NCI-H82 (cell line): ENCODE measurements at places on chromosomes 2 and 18.
A peak's percentile ranks its signal among the peaks of the same experiment; 100 is the strongest.

DNA sequence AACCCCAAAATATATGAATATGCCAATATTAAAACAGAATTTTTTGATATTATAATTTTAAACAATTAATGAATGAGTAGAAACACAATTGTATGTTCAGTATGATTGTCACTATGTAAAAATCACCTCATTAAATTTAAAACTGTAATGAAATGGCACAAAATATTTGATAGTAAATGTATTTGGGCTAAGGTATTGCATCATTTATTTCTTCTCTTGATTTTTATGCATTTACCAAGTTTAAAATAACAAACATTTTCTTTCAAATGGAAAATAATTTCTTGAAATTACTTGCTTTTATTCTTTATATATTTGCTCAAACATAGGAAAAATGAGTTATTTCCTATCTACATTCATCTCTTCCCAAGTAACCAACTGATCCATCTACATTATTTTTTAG, 782.6 kb downstream of the KCNJ3 start:
- DNase-seq = no peak

DNA sequence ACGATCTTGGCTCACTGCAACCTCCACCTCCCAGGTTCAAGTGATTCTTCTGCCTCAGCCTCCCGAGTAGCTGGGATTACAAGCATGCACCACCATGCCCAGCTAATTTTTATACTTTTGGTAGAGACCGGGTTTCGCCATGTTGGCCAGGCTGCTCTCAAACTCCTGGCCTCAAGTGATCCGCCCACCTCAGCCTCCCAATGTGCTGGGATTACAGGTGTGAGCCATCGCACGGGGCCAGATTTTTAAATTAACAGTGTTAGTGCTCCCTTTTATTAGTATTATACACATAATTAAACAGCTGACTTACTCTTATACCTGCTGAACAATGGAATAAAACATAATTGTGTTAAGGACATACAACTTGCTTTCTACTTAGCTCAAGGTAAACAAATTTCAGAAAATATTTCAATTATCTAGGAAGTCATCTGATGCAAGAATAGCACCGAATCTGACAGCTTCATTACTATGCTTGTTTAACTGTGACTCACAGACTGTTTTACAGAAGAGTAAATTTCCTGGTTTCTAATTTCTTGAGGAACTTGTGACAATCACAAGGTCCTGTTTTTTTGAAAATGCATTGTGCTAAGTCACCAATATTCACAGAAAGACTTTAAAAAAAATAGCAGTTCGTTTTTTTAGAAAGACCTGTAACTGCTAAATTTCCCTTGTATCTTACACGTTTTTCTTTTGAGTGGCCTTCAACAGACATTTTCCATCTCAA, 51.2 kb downstream of the SPIRE1 start:
- DNase-seq = no peak

DNA sequence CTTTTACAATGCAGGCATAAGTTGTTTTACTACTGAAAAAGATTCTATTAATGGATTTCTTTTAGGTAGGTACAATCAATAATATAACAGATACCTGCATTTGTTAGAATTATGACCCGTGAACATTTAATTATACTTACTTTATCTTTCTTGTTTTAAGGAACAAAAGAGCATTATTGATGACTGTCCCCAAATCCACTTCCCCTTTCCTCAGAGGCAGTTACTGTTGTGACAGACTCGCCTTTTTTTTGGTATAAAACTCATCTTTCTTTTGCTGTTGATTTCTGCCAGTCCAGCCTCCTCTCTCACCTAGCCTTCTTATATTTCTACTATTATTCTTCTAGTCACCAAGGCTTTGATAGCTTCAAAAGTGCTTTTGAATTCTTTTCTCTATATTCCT, 12.1 kb downstream of the ACTR3 start:
- no peak for DNase-seq

- DNase-seq = peak; percentile 17
These were observed 4.8 kb upstream of the ITPRIPL1 start for GRCh38 chr2:96320326-96320725.

DNA sequence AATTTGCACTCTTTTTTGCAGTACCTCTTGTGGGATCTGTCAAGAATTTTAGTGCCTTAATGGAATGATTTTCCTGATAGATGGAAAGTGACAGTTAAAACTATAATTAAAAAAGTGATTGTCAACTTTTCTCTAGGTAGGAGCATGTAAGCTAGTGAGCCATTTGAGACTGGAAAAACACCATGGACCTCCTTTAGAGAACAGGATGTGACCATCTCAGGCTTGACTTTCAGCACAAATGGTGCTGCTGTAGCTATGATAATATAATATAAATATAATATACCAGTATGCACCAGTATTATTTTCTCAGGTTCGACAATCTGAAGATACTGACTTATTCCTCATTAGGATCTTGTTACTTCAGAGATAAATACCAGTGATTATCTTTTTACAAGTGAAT, 27.8 kb downstream of the ZNF236 start:
- no peak for DNase-seq

DNA sequence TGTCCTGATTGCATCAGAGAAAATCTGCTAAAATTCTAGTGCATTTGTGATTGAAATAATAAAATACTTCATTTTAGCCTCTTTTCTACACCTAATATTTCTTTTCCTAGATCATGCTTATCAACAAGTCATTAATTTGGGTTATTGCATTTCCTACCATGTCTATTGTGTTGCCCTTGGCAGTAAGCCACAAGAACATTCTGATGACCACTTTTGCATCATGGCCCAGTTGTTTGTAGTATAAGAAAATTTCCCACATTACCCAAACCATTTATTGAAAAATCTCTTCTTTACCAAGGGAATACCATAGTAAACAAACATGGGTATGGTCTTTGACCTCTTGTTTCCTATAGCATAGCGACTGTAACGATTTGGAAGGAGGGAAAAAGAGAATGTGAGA, 76.3 kb downstream of the R3HDM1 start:
- DNase-seq = no peak

GRCh38 chr18:76451396-76452331, 43.4 kb downstream of the ZNF516 start:
- peak; percentile 61 for DNase-seq

DNA sequence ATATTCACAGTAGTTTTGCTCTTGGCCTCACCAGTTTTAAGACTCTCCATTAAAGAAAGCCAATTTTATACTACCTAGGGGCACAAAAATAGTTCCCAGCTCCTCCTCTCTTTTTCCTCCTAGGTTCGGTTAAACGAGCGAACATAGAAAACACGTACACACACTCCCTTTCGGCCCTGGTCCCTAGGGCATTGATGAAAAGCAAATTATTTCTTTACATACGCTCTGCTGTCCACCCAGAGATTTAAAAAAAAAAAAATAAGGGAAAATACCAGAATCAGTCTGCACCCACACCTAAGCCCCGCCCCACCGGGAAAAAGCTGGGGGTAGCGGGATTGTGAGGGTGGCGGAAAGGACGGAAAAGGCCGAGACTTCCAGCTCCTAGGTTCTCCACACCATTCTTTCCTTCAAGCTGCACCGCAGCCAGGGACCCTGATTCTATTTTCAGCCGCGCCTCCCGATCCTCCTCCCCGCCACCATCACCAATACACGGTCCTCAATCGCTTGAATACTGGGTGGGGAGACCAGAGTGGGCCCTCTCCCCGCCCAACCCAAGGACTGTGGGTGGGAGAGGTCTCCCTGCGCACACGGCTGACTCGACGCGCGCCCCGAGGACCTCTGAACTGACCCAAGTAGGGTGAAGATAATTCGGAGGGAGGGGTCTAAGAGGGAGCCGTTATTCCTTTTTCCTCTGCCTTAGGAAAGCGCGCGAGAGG, 769 bp downstream of the ATF2 start:
- peak; percentile 83 for DNase-seq

GRCh38 chr2:85999061-85999831, 106.4 kb downstream of the POLR1A start:
- no peak for DNase-seq

- DNase-seq = no peak
These were observed 328.2 kb upstream of the CNTNAP5 start for GRCh38 chr2:123696799-123697410.

- DNase-seq = no peak
These were observed 127.9 kb upstream of the LGALSL start for GRCh38 chr2:64325852-64326577.

DNA sequence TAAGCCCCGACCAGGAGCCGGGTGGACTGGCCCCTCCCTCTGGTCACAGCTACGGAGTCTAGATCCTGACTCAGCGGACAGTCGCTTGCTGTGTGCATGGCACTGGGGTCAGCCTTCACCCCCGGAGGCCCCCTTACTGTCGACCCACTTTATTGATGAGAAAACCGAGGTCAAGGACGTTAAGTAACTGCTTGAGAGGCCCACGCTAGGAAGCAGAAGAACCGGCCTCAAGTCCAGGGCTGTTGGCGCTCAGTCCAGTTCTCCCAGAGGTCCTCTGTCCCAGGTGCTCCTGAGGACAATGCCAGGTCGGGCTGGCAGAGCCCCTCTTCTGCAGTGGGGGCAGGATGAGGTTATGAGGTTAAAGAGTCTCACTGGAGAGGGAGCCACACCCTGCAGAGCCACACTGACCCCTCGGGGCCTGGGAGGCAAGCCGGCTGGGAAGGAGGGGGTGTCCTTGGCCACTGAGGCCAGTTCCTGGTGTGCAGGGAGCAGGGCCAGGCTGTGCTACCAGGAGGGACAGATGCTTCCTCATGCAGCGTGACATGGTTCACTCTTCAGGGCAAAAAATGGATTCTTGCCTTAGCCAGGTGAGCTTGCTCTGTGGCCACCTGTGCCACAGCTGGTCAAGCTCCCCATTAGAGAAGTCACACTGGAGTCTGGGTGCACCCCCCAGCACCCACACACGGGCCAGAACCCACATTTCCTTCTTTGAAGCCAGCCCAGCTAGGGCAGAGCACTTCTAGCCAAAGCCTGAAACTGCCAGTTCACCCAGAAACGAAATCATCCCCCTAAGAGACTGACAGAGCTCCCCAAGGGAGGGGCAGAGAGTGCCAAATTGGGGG, 47.3 kb upstream of the HPCAL1 start:
- DNase-seq = no peak

- DNase-seq = peak; percentile 25
These were observed 76.4 kb downstream of the BOD1L2 start for GRCh38 chr18:57223144-57223870.

DNA sequence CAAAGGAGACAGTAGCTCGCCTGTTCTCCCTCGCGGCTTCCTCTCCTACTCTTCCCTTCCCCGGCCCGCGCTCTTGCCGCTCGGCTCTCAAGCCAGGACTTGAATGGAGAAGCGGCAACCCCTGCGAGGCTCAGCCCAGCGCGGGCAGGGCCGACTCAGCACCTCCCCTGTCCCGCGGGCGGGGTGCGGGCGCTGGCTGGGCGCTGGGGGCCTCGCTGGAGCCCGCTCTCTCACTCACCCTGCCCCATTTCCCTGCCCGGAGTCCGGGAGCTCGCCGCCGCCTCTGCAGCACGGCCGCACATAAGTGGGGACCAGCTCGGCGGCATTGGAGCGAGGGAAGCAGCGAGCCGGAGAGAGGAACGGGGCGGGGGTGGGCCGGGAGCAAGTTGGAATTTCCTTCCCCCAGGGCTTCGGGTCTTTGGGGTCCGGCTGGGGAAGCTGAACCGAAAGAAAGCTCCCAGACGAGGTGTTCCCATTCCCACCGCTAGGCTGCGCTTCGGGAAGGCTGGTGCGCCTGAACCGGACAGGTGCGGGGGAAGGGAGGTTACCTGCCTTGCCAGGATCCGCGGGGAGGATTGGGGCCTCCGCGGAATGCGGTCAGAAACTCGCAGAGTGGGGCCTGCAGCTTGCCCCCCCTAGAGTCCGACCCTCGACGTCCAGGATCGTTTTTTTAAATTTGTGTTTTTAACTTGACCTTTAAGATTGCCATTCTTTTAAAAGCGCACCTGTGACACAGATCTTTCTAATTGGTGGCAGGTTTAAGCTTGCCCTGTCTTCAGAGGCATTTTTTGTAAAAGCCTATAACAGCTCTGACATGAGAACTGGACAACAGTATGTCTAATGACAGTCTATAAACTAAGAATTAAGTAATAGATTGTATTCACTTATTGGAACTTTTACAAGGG, at the start of gene COBLL1:
Gene COBLL1, minus strand, starts transcription at position 105 of the 905 bp plus-strand sequence. CDS start 627 bp downstream, outside the sequence.
- DNase-seq = peak; percentile 91

GRCh38 chr2:113878743-113879142, 11.1 kb upstream of the ACTR3 start:
- peak; percentile 16 for DNase-seq

DNA sequence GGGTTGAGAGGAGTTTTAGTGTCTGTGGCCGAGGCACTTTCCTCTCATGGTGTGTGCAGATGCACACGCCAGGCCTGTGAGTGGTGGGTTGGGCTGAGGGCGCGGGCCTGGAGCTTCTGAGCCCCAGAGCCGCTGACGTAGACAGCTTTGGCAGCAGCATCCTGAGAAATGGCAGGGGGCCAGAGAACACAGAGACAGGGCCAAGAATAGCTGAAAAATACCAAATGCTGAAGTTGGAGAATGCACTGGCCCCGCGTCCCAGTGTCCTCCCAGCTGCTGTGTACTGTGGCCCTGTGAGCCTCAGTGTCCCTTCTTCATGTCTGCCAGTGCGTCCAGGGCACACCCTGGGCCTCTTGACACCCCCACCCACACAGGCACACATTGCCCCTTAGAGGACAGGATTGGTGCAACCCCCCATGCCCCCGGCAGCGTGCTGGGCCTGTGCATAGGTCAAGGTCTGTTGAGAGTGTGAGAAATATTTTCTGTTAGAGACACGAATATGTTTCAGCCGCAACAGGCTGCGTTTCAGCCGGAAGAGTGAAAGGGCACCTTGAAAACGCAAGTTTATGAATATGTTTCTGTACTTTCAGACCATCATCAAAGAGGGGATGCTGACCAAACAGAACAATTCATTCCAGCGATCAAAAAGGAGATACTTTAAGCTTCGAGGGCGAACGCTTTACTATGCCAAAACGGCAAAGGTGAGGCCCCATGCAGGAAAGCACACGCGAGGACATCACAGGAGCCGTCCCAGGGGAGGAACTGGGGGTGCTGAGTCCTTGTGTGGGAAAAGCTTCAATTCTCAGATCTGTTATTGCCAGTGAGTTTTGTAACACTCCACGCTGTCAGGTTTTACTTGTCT, 33.6 kb downstream of the DGKD start:
- no peak for DNase-seq

DNA sequence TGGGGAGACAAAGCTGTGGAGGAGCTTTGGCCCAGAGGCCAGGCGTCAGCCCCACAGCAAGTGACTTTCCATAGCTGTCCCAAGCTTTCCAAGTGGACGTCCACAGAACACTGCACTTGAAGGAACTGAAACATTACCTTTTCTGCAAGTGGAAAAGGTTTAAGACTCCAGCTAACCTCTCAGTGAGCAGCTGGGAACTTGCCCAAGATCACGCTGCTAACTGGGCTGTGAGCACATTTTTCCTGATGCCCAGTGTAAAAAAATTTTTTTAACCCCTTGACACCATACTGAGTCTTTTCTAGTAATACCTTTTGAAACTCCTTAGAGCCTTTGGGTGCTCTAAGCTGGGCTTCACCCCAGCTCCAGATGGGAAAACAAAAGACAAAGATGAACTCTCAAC, 256.7 kb downstream of the HAUS1 start:
- no peak for DNase-seq

- DNase-seq = no peak
These were observed 116.0 kb downstream of the MTX2 start for GRCh38 chr2:176385219-176385759.

- no peak for DNase-seq
These were observed 57.8 kb upstream of the KIF5C start for GRCh38 chr2:148817210-148817708.
